Tibial nerve (tissue), 4 donors: ENCODE measurements at places on chromosomes 4 and X. TPM values are rescaled to one million over a fixed set of nuclear protein-coding genes. Genes with fewer than 3 reads are reported as not detected.

The PROM1 gene
- not detected for total RNA-seq

The MAP9 gene
- 17.4 TPM for total RNA-seq

The LIMCH1 gene
- total RNA-seq = 89.8 TPM

The SMPX gene
- not detected for total RNA-seq

The ITIH6 gene
- not detected for total RNA-seq

The RNF212 gene
- total RNA-seq = 2.5 TPM

The PAGE1 gene
- total RNA-seq = not detected

The GPAT3 gene
- total RNA-seq = 8.1 TPM

The CLTRN gene
- total RNA-seq = 1.1 TPM

The ZNF185 gene
- 55.1 TPM for total RNA-seq

The VCX2 gene
- not detected for total RNA-seq

The XIAP gene
- 29.1 TPM for total RNA-seq

The GPR143 gene
- not detected for total RNA-seq

The FDCSP gene
- total RNA-seq = not detected

The ANK2 gene
- total RNA-seq = 63.9 TPM

The TMEM47 gene
- 34.7 TPM for total RNA-seq

The CYP2U1 gene
- total RNA-seq = 50.3 TPM

The S100G gene
- total RNA-seq = not detected

The IQSEC2 gene
- 28.9 TPM for total RNA-seq

The BCORL1 gene
- 10.0 TPM for total RNA-seq

The RBM47 gene
- total RNA-seq = 22.8 TPM

The ALB gene
- not detected for total RNA-seq

The CCDC149 gene
- total RNA-seq = 14.7 TPM

The DUX4 gene
- not detected for total RNA-seq

The NEK1 gene
- total RNA-seq = 66.9 TPM

The KCND1 gene
- 4.4 TPM for total RNA-seq

The NIPAL1 gene
- total RNA-seq = 2.1 TPM

The RASGEF1B gene
- total RNA-seq = 14.4 TPM

The PRKX gene
- total RNA-seq = 32.2 TPM

The ANXA3 gene
- total RNA-seq = 137 TPM

The SYP gene
- 9.9 TPM for total RNA-seq

The HMX1 gene
- total RNA-seq = not detected

The GABRG1 gene
- total RNA-seq = 2.1 TPM

The TAF7L gene
- 0.21 TPM for total RNA-seq

The H2BW1 gene
- not detected for total RNA-seq

The ODAM gene
- total RNA-seq = not detected

The EGF gene
- 0.42 TPM for total RNA-seq

The LRAT gene
- 0.60 TPM for total RNA-seq

The GLOD5 gene
- total RNA-seq = not detected

The ZNF732 gene
- not detected for total RNA-seq

The HSD17B13 gene
- total RNA-seq = 1.7 TPM

The PCSK1N gene
- 7.6 TPM for total RNA-seq

The THAP6 gene
- total RNA-seq = 30.0 TPM

The OPHN1 gene
- 21.4 TPM for total RNA-seq

The OSTC gene
- total RNA-seq = 36.4 TPM

The RBMXL3 gene
- not detected for total RNA-seq

The EIF4E gene
- 70.8 TPM for total RNA-seq

The FRMPD4 gene
- 0.30 TPM for total RNA-seq

The OTC gene
- total RNA-seq = not detected

The NDNF gene
- 10.6 TPM for total RNA-seq

The TAF9B gene
- 21.8 TPM for total RNA-seq

The NAA11 gene
- not detected for total RNA-seq
